ENCODE measurements at places on chromosomes 16 and 17.
A peak's percentile ranks its signal among the peaks of the same experiment; 100 is the strongest.

DNA sequence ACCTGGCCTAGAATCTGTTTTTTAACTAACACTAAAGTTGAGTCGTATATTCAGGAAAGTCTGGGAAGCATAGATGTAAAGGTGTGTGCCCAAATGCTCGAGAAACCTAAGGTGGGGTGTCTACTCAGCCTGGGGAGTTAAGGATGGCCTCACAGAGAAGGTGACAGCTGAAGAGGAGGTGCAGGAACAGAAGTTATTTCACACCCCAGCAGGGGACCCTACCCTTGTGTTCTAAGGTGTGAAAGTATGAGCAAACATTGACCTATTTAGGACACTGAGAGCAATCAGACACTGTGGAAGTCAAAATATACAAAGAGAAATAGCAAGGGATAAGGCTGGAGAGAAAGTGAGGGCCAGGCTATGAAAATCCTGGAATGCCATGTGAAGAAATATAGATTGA lies 49.0 kb upstream of the DHX40 start:
- no peak for DNase-seq

DNA sequence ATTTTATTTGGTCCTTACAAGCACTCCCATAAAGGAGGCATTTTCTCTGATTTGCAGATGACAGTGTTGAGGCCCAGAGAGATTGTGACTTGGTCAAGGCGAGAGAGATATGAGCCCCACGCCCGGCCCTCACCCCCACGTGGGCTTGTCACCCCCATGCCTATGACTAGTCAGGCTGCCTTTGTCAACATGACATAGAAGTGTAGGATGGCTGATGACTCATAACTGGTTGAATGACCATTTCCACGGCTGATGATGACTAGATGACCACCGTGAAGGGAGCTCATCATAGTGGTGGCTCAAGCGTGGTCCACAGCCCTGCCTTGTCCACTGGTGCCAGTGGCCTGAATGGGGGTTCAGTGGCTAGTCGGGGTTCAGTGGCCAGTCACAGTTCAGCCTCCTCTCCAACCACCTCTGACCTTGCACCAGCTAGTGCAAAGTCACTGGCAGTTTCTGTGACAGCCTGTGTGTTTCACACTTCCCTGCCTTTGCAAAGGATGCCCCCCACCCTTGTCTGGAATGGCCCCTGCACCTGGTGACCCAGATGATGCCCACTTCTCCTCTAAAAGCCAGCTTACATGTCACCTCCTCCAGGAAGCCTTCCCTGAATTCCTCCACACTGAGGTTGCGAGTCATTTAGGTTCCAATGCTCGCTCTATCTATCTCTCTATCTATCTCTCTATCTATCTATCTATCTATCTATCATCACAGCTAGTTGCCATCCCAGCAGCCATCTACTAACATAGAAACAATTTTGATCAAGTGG lies 3.8 kb upstream of the WSCD1 start:
- no peak for DNase-seq

GRCh38 chr16:85648805-85649204 lies 35.7 kb downstream of the GSE1 start:
- no peak for DNase-seq

GRCh38 chr16:71784093-71784492 lies 24.5 kb downstream of the AP1G1 start:
- DNase-seq = no peak

DNA sequence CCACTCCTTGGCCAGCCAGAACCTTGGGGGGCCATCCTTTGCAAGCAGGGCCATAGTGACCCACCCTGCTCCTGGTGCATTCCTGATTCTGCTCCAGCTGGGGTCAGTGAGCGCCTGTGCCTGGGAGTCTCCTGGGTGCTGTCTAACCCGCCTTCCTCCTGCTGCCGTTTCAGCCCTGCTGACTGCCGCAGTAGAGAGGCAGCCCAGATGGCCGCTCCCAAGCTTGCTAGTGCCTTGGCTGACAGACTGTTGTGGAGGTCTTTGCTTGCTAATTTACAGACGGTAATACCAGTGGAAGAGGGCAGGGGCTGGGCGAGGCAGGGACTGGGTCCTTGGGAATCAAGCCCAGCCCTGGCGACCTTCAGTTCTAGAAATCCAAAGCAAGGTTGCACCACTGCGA lies 99.6 kb downstream of the SOCS1 start:
- DNase-seq = no peak

DNA sequence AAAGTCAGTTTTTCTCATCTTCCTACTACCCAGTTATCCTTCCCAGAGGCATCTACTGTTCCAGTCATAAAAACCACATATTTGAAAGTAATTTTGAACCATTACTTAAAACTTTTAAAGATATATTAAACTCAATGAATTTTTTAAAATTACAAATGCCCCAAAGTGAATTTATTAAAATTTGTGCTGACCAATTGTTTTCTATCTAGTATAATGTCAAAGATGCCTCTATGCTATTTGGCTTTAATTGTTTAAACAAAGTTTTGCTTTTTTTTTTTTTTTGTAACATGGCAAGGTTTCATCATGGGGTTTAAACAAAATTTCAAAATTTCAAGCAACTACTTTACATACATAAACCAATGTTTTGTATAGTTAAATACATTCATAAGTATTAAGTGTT lies 60.7 kb downstream of the FBXL20 start:
- DNase-seq = no peak

DNA sequence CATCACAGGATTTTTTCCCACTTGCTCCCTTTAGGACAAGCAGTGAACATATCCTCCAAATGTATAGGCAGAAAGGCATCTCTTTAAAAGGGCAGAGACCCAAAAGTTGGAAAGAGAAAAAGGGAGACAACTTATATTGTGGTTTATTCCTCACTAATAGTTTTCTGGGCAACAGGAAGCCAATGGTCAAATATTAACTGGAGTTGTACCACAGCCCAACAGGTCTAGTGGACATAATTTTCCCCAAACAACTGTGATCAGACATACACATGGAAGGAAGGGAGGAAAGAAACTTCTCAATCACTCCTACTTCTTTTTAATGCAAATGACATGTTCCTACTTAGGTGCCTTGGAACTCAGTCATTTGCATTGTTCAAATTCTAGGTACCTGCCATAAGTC lies 78.4 kb downstream of the SOX9 start:
- no peak for DNase-seq

GRCh38 chr16:53822936-53823529 lies 119.1 kb downstream of the FTO start:
- DNase-seq = no peak

- DNase-seq = no peak
Measured at GRCh38 chr17:49260011-49260816, 29.6 kb upstream of the PHOSPHO1 start.

DNA sequence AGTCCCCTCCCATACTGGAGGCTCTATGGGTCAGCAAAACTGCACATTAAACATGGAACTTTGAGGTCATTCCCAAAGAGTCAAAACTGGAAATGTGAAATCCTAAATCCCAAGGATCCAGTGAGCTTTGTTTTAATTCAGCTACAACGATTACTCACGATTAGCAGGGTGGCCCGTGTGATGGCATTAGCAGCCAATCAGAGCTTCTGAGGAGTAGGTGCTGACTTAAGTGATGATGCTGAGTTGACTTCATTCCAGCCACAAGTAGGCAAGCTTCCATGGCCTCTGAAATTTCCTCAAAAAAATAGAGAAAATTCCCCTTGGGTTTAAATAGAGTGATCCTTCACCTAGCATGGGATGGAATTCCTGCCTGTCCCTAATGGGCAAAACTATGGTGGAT lies 28.1 kb upstream of the BEAN1 start:
- no peak for DNase-seq

DNA sequence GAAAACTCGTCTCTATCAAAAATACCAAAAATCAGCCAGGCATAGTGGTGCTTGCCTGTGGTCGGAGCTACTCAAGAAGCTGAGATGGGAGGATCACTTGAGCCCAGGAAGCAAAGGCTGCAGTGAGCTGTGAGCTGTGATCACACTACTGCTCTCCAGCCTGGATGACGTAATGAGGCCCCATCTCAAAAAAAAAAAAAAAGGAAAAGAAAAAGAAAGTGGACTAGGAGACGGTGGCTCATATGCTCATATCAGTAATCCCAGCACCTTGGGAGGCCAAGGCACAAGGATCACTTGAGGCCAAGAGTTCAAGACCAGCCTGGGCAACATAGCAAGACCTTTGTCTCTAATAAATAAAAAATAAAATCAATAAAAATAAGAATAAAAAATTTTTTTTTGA lies 8.8 kb upstream of the SUMO2 start:
- DNase-seq = no peak

DNA sequence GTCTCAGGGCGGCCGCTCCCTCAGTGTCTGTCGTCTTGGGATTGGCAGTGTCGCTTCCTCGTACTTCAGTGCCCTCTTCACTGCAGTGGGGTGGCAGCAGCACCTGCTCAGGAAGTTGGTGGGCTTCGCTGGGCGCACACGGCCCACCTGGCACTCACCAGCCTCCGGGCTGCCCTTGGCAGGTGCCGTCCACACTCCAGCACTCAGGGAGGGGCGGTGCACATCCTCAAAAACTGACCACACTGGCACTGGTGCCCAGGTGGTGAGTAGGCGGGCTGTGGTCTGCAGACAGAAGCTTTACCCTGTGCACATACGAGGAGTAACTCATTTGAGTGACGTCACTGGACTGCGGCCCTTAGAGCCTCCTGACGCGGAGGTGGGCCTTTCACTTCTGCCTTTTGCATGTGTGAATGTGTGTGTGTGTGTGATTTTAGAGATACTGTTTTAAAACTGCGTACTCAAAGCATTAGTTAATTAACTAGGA lies 94.6 kb downstream of the BANP start:
- no peak for DNase-seq

DNA sequence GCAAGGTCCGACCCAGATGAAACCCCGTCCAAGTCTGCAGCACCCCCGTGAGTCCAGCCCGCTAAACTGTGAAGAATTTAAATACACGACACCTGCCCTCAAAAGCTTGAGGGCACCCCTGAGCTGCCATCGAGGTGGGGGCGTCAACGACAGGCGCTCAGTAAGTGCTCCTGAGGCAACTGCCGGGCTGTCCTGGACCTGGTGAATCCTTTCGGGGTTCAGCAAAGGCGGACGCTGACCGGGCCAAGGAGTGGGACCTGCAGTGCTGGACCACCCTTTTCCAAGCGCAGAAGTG lies 512 bp upstream of the ENDOV start:
- DNase-seq = no peak

- no peak for DNase-seq
Measured at GRCh38 chr16:27311448-27311830, 2.3 kb upstream of the IL4R start.

GRCh38 chr17:81635973-81636504 lies 873 bp downstream of the NPLOC4 start:
- no peak for DNase-seq

DNA sequence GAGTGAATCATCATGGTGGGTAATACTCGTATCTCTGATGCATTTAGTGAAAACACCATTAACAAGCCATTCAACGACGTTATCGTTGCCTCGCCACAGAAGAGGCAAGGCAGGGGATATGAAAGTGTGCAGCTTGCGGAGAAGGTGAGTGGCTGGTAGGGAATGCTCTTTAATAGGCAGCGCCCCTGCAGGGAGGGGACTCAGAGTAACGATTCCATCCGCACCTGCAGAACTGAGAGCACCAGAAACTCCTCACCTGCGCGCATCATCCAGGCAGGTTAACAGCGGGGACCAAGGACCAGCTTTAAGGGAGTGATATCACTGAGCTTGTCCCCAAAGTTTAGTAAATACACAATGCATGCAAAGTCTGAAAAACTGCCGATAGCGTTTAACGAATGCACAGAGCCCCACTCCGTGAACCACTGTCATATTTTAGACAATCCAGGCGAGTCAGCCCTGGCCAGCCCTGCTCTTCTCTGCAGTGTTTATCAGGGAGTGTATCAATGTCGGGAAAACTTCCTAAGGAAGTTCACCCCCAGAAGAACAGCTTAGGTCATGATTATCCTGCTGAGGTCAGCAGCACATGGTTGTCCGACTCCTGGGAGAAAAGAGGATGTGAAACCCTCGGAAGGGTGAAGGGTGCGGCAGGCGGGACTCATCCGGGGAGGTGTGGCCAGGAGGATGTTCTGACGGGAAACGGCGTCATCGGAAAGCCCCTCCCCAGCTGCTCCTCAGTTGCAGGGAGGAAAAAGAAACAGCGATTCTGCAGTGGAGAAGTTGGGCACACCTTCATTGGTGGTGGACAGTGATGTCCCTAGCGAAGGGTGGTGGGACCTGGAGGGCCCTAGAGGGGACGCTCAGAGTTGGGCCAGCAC lies 68.5 kb upstream of the DNAH17 start:
- peak; percentile 42 for DNase-seq

GRCh38 chr17:17044846-17045561 lies 2.7 kb downstream of the MPRIP start:
- no peak for DNase-seq

GRCh38 chr17:34067011-34067410 lies 188.1 kb upstream of the CCL2 start:
- DNase-seq = no peak

DNA sequence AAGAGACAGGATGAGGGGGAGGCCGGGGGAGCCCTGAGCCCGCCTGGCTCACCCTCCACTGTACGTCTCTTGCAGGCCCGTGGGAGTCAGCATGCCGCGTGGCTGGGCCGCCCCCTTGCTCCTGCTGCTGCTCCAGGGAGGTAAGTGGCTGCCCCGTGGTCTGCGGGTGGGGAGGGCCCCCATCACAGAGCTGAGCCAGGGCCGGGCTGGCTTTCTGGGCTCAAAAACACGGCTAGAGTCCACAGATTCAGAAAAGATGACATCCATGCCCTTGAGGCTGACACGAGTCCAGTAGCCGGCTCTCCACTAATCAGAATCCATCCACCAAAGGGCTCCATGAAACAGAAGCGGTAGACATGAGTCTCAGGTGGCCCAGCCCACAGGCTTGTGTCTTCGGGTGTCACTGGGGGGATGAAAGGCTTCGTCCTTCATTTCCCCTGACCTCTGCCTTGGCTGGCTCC lies 28.0 kb downstream of the IL21R start:
- DNase-seq = no peak

DNA sequence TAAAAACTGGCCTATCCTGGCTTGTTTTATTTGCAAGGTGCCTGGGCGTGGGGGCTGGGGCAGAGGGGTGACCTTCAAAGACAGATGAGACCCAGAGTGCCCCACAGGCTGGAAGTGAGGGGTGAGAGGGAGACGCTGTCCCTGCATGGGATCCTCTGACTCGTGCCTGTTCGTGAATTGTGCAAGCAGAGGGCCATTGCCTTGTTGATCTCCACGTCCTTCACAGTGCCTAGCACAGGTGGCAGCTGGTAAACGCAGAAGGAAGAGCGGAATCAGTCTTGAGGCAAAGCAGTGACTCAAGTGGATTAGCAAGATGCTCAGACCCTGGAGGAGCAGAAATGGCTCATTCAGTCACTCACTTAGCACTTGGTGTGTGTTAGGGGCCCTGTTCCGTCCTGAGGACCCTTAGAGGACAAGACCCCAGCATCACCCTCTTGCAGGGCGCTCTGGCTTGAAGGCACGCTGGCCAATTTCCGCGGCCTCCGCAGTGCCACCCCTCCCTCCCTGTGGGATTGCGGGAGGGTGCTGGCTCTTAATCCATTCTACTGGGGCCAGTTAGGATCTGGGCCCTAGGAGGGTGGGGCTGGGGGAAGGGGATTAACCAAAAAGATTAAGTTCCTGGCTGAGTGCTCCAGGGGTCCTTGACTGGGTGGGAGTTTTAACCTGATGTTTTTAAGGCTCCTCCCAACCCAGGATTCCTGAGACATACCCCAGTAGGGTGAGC lies 151.2 kb downstream of the CCDC182 start:
- no peak for DNase-seq
